Osteoblast (primary cell): ENCODE measurements at places on chromosomes 7 and 10.

DNA sequence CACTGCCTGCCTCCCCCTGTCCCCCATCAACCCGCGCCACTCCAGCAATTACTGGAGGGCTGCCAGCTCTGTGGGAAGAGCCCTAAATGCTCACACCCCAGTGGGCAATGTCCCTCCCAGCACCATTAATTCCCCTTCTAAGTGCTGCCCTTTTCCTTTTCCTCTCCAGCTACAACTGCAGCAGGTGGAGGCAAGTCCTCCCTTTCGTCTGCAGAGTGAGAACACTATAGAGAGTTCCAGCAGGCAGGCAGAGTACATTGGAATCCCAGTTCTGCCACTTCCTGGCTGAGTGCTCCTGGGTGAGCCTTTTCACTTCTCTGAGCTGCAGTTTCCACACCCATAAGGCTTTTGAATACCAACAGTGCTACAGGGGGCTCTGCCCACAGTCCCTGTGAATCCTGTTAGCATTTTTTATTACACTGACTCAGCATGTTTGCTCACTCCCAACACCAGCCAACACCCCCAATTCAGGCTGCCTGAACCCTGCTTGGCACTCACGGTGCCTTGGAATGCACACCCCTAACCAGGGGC is 447.0 kb downstream of the GRID1 start:
- DNase-seq: no peak

DNA sequence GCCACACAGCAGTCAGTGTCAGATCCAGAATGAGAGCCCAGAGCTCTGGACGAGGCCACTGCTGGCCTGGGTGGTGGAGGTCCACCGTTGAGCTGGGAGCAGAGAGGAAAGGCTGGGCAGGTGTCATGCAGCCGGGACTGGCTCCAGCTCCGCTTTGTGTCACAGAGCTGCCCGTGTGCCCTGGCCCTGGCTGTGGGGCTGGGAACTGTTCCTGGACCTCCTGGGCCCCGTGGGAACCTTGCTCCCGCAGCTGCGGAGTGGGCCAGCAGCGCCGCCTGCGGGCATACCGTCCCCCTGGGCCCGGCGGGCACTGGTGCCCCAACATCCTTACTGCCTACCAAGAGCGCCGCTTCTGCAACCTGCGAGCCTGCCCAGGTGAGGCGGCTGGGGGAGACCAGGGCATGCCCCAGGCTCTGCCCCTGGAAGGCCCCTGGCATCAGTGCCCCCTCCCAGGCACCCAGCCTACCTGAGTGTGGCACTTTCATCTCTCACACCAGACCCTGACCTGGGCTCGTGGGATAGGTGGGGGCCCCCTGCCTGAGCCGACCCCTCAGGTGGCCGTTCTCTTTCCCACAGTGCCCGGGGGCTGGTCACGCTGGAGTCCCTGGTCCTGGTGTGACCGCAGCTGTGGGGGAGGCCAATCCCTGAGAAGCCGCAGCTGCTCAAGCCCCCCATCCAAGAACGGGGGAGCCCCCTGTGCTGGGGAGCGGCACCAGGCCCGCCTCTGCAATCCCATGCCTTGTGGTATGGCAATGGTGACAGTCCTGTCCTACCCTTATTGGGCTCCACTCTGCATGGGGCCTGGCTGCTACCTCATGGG is 18.8 kb upstream of the ZNF862 start:
- no peak for DNase-seq

DNA sequence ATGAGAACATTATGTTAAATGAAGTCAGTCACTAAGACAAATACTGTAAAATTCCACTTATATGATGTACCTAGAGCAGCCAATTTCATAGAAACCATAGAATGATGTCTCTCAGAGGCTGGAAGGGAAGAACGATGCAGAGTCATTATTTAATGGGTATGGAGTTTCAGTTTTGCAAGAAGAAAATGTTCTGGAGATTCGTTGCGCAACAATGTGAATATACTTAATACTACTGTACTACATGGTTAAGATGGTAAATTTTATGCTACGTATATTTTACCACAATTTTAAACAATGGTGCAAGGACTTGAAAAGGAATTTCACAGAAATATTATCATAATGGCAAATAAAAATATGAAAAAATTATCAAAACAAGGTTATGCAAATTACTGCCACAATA is 972.6 kb downstream of the KCNMA1 start:
- DNase-seq: no peak

- no peak for DNase-seq
Measured at GRCh38 chr7:138756591-138757242, 41.1 kb upstream of the TMEM213 start.

GRCh38 chr10:45118929-45119328 is 118.2 kb downstream of the ZNF22 start:
- DNase-seq: peak; percentile 17

DNA sequence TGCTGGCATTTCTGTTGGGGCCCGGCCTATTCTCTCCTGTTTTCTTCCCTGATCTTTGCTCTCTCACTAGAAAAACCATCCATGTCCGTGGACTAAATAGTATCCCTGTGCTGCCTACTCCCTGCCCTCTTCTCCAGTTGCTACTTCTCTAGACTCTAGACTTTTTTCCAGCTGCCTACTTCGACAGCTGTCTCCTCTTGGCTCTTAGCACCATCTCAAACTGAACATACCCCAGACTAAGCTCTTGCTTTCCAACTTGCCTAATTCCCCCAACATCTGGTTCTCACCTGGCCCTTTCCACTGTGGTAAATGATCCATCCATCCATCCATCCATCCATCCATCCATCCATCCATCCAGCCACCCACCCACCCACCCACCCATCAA is 19.5 kb downstream of the ADCYAP1R1 start:
- no peak for DNase-seq

DNA sequence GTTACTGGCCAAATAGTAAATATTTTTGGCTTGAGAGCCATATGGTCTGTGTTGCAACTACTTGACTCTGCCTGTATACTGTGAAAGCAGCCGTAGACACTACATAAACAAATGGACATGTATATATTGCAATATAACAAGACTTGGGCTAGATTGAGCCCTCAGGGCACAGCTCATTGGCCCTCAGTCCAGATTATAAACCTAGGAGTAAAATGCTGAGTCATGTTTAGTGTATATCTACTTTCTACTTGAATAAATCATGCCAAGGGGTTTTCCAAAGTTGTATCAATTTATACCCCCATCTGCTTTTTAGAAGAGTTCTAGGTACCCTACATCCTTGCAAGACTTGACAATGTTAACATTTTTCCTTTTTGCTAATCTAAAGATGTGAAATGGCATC is 27.4 kb upstream of the POU6F2 start:
- DNase-seq: no peak

DNA sequence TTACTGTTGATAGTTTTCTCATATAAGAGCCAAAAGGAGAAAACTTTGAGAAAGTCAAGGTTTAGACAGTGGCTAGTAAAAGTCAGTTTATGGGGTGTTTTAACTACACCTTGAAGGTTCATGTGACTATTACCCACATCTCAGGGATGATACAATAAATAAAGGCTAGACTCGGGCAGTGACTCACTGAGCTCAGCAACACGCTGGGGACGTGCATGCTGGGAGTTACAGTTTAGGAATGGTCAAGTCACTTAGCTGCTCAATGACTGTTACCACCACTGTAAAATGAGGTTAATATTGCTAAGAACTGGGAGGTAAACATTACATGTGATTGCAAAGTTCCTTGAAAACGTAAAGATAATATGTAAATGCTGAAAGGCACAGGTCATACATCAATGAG is 1254.4 kb upstream of the PHF14 start:
- no peak for DNase-seq

GRCh38 chr7:41834805-41835694 is 132.2 kb upstream of the INHBA start:
- DNase-seq: peak; percentile 68

DNA sequence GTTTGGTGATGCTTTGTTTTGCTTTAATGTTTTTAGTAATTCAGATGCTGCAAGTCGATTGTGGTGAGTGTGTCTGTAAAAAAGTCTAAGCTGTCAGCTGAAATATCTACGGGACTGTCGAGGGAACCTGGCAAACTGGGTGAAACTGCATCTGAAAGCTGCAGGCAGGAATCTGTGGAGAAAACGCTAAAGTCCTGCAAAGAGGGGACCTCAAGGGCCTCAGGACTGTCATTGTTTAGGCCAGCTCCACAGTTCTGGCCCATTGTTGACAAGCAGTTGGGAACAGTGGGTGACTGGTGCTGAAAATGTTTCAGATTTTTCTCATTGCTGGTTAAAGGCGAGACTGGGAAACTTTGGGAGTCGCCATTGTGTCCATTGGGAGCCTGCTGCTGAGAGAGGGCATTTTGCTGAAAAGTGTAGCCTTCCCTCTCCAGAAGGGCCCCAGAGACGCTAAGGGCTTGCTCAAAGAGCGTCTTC is 1.8 kb downstream of the HOXA2 start:
- no peak for DNase-seq

- peak; percentile 100 for DNase-seq
Measured at GRCh38 chr7:2527505-2528467, 8.2 kb downstream of the LFNG start.
